ENCODE measurements at places on chromosomes 16 and 17.

- peak; percentile 17 for ATAC-seq
Measured at GRCh38 chr16:11084484-11084875, 140.1 kb downstream of the CLEC16A start.

DNA sequence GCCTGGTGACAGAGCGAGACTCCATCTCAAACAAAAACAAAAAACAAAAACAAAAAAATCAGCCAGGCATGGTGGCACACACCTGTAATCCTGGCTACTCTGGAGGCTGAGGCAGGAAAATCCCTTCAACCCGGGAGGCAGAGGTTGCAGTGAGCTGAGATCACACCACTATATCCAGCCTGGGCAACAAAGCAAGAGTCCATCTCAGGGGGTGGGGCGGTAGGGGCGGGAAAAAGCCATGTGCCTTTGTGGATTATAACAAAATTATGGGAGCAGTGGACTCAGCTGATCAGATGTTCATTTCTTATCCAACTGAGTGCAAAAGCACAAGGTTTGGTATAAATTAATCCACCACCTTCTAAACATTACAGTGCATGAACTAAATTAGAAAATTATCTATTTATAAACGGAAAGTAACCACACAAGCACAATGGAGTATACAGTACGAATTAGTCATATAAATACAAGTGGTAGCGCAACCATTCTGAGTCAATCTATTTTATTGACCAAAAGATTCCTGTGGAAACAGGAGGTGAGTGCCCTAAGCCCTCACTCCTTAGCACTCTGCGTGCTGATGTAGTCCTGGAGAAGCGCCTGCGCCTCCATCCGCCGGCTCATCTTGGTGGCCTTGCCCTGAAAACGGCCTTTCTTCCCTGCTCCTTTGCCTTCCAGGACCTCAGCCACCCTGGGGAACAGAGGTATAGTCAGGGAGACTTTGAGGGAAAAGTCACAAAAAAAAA is 14.0 kb downstream of the AARSD1 start:
- no peak for ATAC-seq

- no peak for ATAC-seq
Measured at GRCh38 chr16:23240994-23241393, 58.4 kb downstream of the SCNN1G start.

GRCh38 chr17:22411185-22411784 is 719.0 kb downstream of the KCNJ18 start:
- ATAC-seq, result no peak

DNA sequence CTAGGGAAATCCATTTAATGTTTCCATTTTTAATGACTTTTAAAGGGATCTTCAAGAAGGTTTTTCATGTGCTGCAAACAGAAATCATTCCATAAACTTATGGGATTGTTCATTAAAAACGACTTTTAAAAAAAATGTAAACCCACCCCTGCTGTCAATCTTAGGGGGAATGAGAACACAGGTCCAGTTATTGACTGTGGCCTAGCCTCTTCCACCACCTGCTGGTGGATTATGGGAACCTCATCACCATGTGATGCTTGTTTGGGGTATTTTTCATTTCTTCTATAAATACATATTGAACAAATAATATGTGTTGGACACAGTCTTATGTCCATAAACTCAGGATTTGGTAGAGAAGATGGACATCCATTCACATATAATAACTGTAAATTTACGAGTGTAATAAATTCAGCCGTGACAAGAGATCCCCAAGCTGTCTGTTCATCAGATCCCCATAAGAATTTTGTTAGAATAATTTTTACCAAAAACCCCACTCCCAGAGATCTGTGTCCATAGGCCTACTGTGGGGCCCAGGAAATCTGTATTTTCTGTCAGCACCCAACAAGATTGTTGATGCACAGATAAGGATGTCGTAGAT is 42.0 kb upstream of the TMC5 start:
- ATAC-seq, result no peak

Measured in activated CD4-positive, CD25-positive, alpha-beta regulatory T cell treated with anti-CD3 and anti-CD28 coated beads, Interleukin-2, amount 50 U/mL, for 24 hours (primary cell).